ENCODE measurements at places on chromosomes 6 and 20. TPM values are rescaled to one million over a fixed set of nuclear protein-coding genes. Genes with fewer than 3 reads are reported as not detected.

DNA sequence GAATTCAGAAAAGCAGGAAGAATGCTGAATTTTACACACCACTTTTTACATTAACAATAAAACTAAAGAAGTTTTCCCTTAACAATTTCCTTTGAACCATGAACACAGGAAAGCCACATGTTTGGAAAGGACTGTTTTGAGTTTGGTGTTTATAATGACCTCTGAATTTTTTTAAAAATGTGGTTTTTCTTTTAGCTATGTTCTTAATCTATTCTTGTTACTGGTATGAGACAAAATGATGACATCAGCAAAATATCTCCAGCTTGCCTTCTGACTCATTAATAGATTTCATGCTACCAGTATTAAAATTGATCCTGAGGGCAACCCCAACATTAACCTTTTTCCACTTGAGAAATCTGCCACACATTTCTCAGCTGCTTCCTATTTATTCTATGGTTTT, 217.5 kb upstream of the THEMIS start:
- no peak for DNase-seq

- DNase-seq = no peak
Observed at GRCh38 chr6:170080169-170080827, 210.6 kb downstream of the DLL1 start.

DNA sequence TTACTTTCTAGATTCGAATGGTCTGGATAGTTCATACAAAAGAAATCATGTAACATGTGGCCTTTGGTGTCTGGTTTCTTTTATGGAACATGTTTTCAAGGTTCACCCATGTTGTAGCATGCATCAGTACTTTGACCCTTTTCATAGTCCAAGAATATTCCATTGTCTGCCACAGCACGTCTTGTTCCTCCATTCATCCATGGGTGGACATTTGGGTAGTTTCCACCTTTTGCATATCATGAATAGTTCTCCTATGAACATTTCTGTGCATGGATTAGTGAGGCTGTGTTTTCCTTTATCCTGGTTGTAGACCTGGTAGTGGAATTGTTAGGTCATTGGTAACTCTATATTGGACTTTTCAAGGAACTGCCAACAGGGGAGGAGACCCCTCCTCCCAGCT, 31.7 kb downstream of the GSTA3 start:
- DNase-seq = no peak

DNA sequence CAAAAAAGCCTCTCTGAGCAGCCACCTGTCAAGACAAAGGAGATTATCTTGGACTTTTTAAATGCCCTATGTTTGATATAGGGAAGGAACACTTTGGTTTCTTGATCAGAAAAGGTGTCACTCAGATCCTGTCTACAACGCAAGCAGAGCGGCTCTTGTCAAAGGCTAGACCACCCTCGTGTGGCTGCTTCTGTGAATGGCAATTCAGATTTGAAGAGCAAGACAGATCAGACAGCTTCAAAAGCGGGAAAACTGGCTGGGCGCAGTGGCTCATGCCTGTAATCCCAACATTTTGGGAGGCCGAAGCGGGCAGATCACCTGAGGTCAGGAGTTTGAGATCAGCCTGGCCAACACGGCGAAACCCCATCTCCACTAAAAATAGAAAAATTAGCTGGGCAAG, 10.1 kb upstream of the NXT1 start:
- DNase-seq = no peak

DNA sequence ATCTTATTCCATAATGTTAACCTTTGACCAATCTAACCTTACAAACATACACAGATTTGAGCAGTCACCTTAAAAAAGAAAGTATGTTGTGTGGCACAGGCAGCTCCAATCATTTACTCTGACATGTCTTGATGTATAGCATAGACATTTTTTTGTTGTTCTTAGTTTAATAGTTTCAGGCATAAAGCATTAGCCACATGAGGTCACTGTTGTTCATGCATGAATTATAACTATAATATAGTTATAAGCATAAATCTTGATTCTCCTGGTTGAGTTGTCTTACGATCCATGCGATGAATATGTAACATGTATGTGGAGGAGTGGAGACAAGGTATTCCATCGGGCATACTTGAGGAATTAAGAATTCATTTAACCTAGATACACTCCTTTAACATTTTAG, 26.1 kb upstream of the NKAIN2 start:
- no peak for DNase-seq

GRCh38 chr20:266596-267562, 9.4 kb downstream of the DEFB132 start:
- no peak for DNase-seq

DNA sequence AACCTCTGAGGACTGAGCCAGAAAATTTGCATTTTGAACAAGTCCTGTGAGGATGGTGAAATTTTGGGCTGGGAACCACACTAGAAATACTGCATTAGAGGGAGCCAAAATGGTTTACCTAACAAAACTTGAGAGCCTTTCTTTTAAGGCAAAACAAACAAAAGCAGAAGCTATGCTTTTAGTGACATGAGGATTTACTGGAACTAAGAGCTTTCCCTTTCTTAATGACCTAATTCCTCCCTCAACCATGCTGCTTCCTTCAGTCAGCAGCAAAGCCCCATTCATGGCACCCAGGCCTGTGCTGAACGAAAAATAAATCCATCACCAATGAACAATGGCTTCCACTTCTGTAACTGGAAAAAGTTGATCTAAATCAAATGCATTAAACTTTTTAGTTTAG, 974.3 kb downstream of the HACE1 start:
- DNase-seq = no peak

- no peak for DNase-seq
Observed at GRCh38 chr20:64222291-64222735, 33.2 kb upstream of the PCMTD2 start.

GRCh38 chr6:52543262-52543661, 33.6 kb downstream of the TRAM2 start:
- DNase-seq = no peak

DNA sequence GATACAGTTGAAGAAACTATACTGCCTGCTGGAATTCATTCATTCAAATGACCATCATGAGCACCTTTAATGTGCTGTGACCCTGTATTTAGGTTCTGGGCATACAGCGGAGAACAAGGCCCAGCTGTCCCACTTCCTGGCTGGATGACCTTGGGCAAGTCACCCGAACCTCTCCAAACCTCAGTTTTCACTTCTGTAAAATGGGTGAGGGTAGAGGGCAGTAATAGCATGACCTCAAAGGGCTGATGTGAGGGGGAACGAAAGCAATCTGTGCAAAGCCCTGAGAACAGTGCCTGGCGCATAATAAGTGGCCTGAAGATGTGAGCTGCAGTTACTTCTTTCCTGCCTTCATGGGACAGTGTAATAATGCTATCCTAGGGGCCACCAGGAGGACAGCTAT, 20.5 kb upstream of the AAR2 start:
- DNase-seq = no peak

DNA sequence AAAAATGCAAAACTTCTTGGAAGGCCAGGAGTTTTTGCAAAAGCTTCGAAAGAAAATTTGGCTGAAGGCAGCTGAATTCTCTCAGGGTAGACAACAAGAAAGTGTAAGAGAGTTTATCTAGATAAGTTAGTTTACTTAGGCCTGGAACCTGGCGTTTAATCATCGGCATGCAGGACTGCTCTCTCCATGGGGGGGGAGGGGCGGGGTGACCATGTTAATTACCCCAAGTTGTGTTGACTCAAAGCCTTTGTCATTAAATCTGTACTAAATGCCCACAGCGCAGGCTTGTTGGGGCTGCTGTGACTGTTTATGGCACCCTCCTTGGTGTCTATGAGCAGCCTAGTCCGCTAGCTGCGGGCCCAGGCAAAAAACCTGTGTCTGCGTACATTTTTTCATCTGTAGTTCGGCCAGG, 20.1 kb upstream of the ZNF451 start:
- no peak for DNase-seq

DNA sequence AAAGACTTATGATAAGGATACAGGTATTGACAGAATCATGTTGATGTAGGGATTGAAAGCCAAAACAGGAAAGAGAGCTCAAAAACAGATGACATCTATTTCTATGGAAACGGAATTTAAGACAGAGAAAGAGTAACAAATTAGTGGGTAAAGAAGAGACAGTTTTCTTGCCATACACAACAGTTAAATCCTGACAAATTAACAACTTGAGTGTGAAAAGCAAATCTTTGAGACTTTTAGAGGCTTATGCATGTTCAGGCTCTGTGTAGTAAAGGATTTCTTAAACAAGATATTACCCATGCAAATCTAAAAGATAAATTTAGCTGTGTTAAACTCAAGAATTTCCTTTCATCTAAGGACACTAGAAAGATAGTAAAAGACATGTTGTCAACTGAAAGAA, 68.5 kb downstream of the SLC22A1 start:
- DNase-seq = no peak

- DNase-seq = no peak
Observed at GRCh38 chr6:169244684-169245383, 8.8 kb downstream of the THBS2 start.

- DNase-seq = no peak
Observed at GRCh38 chr6:11772109-11772825, 6.3 kb downstream of the ADTRP start.

DNA sequence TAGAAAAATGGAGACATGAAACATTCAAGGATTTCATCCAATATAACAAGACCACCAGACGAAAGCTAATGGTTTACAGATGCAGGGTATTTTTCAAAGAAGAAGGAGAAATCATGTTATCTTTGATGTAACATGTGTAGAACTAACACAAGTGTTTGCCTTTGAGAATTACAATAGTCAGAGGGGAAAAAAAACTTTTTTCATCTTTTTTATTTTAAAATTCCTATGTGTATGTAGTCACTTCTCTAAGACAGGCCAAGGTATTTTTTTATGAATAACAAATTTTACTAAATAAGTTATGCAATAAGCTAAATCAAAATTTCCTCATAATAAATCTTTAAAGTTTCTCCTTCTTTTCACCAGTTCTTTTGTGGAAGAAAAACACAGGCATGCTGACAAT, 161.4 kb downstream of the PDE7B start:
- DNase-seq = no peak

- no peak for DNase-seq
Observed at GRCh38 chr6:124960757-124961463, 1.3 kb upstream of the RNF217 start.

DNA sequence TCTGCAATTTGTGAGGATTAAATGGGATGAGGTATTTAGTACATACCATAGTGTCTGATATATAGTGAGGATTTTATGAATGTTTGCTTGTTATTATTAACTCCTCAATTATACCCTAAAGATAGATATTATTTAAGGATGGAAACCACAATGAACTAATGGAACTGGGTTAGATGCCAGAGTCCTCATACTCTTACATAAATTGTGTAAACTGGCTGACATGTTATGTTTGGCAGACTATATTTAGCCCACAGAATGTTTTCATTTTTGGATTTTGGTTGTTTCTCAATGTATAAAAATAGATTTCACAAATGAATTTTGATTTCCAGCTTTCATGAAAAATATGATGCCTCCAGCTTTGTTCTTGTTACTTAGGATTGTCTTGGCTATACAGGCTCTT, 37.6 kb downstream of the HTR1B start:
- DNase-seq = no peak

GRCh38 chr20:22908437-22908836, 126.7 kb upstream of the SSTR4 start:
- DNase-seq = no peak

DNA sequence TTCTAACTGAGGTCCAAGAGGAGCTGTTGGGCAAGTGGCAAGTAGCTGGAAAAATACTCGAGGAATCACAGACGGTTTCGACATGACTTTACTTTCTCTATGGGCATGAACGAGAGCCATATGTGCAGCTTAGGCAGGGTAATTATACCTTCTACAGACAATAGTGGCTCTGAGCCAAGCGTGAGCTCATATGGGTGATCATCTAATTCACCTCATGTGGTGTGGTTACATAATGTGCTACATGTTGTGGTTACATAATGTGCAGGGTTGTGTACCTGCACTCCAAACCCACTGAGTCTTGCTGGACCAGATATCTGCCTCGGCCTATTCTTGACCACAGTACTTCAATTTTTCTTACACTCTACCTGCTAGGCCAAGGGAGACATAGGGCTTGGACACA, 771.7 kb upstream of the EYS start:
- DNase-seq = no peak

DNA sequence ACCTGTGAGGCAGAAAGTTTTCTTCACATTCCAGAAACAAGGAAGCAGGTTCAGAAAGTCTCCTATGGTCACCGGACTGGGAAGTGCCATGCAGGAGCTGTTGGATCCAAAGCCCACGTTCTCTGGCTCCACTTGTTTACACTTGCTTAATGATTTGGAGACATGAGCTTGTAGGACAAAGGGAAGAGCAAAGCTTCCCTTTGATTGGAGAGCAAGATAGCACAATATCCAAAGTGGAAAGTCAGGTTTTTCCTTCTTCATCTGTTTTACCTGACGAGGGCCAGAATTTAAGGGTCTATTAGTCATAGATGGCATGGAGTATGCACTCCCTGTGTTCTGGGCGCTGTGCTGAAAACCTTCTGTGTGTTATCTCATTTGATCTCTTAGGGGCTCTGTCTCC, 81.2 kb downstream of the PDE7B start:
- DNase-seq = no peak

- no peak for DNase-seq
Observed at GRCh38 chr6:80988286-80988685, 764.2 kb downstream of the TENT5A start.

DNA sequence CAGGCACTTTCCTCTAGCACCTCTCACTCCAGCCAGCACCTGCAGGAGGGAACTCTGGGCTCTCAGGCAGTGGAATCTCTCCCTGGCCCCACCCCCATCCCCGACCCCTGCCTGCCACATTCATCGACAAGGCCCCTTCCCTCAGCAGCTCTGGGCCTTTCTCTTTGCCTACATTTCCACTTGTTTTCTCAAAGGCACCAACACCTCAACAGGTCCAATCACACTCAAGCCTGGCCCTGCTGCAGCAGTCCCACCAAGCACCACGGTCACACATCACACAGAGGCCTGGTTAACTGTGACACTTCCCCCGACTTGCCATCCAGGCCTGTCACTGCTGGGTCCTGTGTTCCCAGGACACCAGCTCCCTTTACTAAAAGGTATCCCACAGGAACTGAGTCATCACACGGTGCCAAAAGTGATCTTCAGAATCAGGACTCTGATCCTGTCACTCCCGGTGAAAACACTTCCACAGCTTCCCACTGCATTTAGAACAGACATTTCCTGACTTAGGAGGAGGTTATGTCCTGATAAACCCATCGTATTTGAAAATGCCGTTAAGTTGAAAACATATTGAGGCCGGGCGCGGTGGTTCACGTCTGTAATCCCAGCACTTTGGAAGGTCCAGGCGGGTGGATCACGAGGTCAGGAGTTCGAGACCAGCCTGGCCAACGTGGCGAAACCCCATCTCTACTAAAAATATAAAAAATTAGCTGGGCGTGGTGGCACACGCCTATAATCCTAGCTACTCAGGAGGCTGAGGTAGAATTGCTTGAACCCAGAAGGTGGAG, 54.9 kb downstream of the MYH7B start:
- no peak for DNase-seq

GRCh38 chr6:2958331-2958711, 13.0 kb downstream of the SERPINB6 start:
- DNase-seq = no peak

SAMD10 gene
- total RNA-seq = 1.8 TPM

HLA-DQA1 gene
- total RNA-seq = 16.0 TPM

KCNQ5 gene
- 3.0 TPM for total RNA-seq

COL9A3 gene
- 101 TPM for total RNA-seq

SLC22A3 gene
- total RNA-seq = 11.0 TPM

TULP4 gene
- total RNA-seq = 293 TPM

GABRR1 gene
- not detected for total RNA-seq

ZFP64 gene
- total RNA-seq = 18.1 TPM

THBD gene
- total RNA-seq = 11.1 TPM

SPATS1 gene
- not detected for total RNA-seq

SLC17A3 gene
- total RNA-seq = not detected

PRDM1 gene
- 5.0 TPM for total RNA-seq

PRL gene
- not detected for total RNA-seq

TTK gene
- total RNA-seq = 21.9 TPM

Measured in urinary bladder (tissue), 4 donors.